Activated naive CD4-positive, alpha-beta T cell treated with anti-CD3 and anti-CD28 coated beads for 36 hours (primary cell): ENCODE measurements at places on chromosomes 6 and 20.

DNA sequence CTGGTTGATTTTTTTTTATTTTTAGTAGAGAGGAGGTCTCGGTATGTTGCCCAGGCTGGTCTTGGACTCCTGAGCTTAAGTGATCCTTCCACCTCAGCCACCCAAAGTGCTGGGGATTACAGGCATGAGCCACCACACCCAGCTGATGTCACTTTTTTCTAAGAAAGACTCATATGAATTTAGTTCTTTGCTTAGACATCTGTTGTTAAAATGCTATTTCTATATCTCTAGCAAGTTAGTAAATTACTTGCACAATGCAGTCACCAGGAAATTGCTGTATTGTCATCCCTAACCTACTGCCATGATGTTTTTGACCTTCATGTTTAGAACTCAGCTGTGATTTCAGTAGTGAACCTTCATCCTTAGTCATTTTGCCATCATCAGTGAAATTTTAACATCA is 5.7 kb downstream of the KDM1B start:
- DNase-seq = no peak

- no peak for DNase-seq
Observed at GRCh38 chr20:52025938-52026337, 165.6 kb downstream of the ZFP64 start.

GRCh38 chr6:90691823-90692222 is 105.0 kb upstream of the MAP3K7 start:
- no peak for DNase-seq

GRCh38 chr6:63663147-63663955 is 27.7 kb downstream of the PHF3 start:
- no peak for DNase-seq

GRCh38 chr6:20652299-20653084 is 118.2 kb downstream of the CDKAL1 start:
- DNase-seq = no peak

DNA sequence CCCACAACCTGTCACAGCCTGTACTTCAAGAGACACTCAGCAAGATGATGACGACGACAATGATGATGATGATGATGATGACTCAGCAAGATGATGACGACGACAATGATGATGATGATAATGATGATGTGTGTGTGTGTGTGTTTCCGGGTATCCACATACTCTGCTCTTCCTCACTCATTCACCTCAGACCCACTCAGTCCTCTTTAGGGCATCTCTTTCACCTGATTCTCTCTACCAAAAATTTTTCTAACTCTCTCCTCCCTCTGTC is 1.2 kb upstream of the EIF6 start:
- DNase-seq = no peak

- no peak for DNase-seq
Observed at GRCh38 chr20:3784863-3785239, 1.7 kb downstream of the CENPB start.

- DNase-seq = no peak
Observed at GRCh38 chr20:38357653-38358207, 11.4 kb downstream of the LBP start.

- DNase-seq = peak; percentile 9
Observed at GRCh38 chr20:19522071-19522801, 235.8 kb upstream of the RIN2 start.

- no peak for DNase-seq
Observed at GRCh38 chr20:16098890-16099639, 474.2 kb downstream of the KIF16B start.

DNA sequence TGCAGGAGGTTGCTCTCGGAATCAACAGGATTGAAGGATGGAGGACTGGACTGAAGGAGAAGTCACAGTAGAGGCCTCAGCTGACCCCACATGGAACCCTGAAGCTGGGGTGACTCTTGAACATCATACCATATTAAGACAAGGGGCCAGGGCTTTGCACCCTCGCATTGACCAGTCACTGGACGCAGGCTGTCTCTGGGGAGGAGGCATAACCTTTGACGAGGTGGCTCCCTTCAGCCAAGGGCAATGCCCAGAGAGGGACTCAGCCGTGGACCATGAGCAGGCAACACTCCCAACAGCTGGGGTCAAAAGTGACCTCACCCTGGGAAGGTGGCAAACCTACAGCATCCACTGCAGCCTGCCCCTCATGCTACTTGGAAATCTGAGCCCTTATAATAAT is 21.7 kb downstream of the PACSIN1 start:
- no peak for DNase-seq

GRCh38 chr20:20139403-20139802 is 87.1 kb downstream of the CFAP61 start:
- DNase-seq = no peak

GRCh38 chr20:34579191-34579978 is 20.9 kb downstream of the MAP1LC3A start:
- peak; percentile 18 for DNase-seq

GRCh38 chr6:16158943-16159557 is 30.2 kb downstream of the MYLIP start:
- DNase-seq = no peak

- DNase-seq = no peak
Observed at GRCh38 chr20:40607927-40608326, 81.1 kb downstream of the MAFB start.

GRCh38 chr6:89792881-89793280 is 26.7 kb downstream of the MDN1 start:
- DNase-seq = peak; percentile 26

- peak; percentile 80 for DNase-seq
Observed at GRCh38 chr20:40962733-40963504, 65.7 kb upstream of the TOP1 start.
